NCI-H1417 treated with DMSO at 0.1 percent for 48 hours (cell line): ENCODE measurements at places on chromosomes 2 and 18.

DNA sequence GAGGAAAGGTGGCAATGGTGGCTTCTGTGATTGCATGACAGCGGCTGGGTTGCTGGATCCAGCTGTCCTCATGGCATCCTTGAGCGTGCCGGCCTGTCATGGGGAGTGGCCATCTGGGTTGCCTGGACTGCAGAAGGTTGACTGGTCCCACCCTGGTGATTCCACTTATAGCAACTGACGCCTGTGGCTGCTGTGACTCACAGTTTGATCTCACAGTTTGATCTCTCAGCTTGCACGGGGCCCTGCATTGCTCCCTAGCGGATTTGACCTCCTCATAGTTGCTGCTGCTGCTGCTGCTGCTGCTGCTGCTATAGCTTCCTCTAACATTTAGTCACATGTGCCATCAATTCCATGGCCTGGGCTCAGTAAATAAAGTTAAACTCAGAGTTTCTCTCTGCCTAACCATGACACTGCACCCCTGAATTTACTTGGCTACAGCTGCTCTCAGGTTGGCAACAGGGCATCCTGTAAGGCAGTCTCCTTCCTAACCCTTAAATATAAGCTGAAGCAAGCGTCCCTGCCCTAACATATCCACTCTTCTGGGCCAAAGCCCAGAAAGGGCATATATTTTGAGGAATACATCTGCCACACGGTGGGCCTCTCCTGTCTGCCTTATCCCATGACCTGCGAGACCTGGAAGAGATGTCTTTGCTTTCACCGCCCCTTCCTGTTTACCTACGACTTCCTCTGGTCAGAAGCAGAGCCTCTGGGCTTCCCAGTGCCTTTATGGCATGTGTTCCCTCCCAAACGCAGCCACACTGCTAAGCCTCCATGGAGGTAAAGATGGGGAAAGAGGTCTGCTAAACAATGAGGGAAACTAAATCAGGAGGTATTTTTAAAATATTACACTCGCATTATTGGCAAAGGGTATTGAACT lies 37.8 kb upstream of the CCDC150 start:
- no peak for DNase-seq

DNA sequence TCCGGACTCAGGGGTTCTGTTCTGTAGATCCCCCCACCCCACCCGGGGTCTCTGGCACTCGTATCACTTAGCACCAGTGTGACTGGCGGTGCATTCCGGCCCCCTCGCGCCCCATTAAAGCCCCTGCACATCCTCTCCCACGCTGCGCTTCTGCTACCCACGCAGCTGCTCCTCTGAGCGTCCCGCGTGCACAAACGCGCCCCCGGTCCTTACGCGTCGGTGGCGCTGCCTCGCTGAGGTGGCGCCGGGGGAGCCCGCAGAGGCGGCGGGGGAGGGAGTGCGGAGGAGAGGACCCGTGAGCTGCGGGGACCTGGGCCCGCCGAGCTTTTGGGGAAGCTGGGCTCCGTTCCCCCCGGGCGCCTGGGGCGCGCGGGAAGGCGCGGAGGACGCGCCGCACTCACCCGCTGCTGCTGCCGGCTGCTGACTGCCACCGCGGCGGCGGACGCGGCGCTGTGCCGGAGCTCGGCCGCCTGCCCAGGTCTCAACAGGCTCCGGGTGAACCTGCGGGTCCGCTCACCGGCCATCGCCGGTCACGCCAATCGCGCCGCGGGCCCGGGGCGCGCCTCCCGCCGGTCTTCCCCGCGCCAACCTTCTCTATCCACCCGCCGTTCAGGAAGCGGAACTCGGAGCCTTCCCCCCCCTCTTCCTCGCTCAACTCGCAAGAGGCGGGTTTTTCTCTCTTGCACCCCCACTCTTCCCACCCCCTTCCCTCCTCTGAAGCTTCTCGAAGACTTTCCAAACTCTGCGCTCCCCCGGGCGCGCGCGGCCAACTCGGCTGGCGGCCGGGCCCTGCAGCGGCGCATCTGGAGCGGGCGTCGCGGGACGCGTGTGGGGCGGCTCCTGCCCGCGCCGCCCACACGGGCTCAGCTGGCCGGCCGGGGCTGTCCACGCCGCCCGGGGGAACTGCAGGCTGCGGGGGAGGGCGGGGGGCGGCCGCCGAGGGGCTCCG lies at the start of gene DOCK10:
Gene DOCK10, minus strand, starts transcription at position 618 of the 949 bp plus-strand sequence. Its CDS starts 94 bp downstream, at position 524.
- no peak for DNase-seq

GRCh38 chr2:111919794-111920608 lies 21.6 kb downstream of the MERTK start:
- no peak for DNase-seq

- DNase-seq: no peak
Observed at GRCh38 chr2:236143811-236144210, 24.4 kb downstream of the GBX2 start.

GRCh38 chr18:50218432-50219197 lies 23.7 kb upstream of the MYO5B start:
- no peak for DNase-seq
